Suppressor macrophage treated with lipopolysaccharide for 4 hours (primary cell): ENCODE measurements at places on chromosomes 2 and 18.

GRCh38 chr2:84897773-84898172, 7.7 kb upstream of the TMSB10 start:
- DNase-seq, result no peak

DNA sequence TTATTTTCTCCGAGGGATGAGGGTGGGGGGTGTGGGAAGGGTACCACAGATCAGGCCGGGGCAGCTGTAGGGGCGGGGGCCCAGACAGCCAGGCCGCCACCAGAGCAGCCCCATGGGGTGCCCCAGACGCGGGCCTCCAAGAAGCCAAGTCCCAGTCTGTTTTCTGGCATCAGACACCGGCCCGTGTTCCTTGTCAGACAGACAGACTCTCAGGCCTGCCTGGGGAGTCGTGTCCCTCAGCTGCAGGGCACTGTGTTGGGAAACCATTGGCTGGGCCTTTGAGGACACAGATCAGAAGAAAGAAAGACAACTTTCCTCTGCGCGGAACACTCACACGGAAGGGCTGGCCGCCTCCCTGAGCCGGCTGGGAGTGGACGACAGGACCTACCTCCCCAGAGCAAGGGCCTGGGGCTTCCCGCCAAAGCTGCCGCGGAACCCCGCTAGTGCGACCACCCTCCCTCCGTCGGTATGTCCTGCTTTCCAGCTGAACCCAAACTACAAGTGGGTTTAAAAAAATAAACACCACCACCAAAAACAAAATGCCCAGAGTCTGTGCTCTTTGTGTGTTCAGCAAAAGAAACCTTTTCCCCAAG, 88.0 kb downstream of the SMAD7 start:
- no peak for DNase-seq

DNA sequence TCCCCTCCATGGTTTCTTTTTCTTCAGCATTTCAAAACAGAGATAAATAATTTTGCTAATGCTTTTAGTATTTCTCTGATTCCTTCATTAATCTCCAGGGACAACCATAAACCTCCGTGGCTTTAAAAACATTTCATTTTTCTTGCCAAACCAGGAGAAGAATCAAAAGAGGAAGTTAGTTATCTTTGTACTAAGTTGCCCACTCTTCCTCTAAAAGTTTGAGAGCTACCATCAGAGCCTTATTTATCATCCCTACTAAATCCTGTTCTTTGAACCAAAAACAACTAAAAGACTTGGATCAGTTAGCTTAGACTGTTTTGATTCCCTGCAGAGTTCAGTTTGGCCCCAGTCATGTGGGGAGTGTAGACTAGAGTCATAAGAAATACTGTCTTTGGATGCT, 208.4 kb downstream of the SETBP1 start:
- DNase-seq, result no peak

GRCh38 chr2:225020168-225020849, 22.0 kb downstream of the DOCK10 start:
- DNase-seq, result no peak

DNA sequence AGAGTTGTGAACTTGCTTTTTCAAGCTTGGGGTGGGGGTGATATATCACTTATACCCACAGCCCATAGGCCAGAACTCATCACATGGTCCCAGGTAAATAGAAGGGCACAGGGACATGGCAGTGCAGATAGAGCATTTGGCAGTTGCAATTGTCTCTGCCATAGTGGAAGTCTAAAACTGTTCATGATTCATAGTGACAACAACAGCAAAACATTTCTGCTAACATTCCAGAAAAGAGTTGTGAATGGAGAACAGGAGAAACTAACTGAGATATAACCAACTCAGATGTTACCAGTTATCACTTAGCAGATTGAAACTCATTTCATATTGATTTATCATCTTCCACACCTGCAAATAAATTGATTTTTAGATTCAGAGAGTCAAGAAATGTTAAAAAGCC, 278.6 kb upstream of the KYNU start:
- DNase-seq, result no peak

GRCh38 chr18:27483276-27483675, 298.2 kb upstream of the CHST9 start:
- DNase-seq, result no peak

- DNase-seq, result no peak
Measured at GRCh38 chr2:55147531-55147930, 84.6 kb downstream of the CLHC1 start.

- DNase-seq, result no peak
Measured at GRCh38 chr2:236970656-236971010, 115.1 kb upstream of the COPS8 start.

DNA sequence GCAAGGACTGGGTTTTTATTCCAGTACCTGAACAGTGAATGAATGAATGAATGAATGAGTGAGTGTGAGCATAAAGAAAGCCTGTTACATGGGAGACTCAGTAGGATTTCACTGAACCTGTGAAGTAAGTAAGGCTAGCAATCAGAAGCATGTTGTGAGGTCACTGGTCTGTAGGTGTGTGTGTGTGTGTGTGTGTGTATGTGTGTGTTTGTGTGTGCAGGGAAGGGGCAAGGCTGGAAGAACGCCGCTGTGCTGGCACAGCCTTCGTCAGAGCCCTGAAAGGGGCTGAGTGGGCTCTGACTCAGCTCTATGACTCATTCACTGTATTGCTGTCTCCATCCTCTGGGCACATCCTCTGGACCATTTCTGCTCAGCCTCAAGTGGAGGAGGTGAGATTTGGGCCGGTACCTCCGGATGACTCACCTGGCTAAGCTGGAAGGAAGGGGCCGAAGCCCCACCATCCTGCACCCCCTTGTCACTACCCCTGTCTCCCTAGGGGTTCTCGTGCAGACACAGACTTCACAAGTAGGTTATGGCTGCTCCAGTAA, 51.4 kb upstream of the MRPL33 start:
- DNase-seq, result peak; percentile 90

DNA sequence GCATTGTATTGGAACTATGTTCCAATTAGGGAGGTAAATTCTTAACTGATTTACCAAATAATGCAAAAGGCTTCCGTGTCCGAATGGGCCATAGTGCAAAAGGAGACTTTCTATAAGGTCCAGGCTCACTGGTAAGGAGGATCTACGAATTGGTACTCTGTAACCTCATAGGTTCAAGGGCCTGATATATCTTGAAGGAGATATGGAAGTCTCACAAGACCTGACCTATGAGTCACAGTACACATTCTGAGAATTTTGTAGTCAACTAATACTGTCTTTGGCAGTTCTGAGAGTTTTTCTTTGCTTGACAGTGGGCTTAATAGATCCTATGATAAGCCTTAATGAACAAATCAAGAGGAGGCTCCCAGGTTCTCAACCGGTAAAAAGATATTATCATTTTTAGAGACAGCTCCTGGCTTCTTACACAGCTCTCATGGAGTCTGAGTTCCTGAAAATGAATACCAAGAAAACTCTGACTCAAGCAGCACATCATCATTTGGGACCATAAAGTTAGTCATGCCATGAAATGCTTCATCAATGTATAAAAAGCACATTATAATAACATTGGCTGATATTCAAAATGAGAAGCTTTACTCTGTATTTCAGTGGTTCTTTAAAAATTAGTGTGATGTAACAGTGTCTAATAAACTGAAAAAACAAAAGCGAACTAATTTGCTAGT, 1275.2 kb upstream of the CRIM1 start:
- DNase-seq, result no peak

GRCh38 chr18:42509750-42510415, 554.8 kb downstream of the PIK3C3 start:
- no peak for DNase-seq

GRCh38 chr2:41504532-41504931, 543.3 kb upstream of the PKDCC start:
- DNase-seq, result no peak

DNA sequence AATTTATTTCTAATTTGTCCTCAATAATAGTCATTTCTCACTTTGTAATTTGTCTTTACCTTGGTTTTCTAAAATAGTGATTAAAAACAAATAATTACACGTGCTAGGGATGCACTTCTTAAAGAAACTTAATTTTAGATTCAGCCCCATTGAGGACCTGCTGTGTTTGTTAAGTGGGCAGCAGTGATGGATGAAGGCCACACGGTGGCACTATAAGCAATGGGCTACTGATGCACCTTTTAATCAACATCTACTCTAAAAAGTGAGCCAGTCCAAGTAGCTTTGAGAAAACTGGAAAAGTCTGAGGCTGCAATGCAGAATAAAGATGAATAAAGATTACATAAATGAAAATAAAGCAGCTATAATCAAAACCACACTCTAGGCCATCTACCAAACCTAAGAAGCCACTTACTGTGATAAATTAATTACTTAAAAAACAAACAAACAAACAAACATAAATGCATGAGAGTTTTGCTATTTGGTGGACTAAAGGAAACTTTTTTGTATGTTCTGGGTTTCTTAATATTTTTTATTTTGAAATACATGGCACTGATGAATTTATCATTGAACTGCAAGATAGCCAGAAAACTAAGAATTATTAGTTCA, 89.3 kb downstream of the PDE11A start:
- peak; percentile 37 for DNase-seq

DNA sequence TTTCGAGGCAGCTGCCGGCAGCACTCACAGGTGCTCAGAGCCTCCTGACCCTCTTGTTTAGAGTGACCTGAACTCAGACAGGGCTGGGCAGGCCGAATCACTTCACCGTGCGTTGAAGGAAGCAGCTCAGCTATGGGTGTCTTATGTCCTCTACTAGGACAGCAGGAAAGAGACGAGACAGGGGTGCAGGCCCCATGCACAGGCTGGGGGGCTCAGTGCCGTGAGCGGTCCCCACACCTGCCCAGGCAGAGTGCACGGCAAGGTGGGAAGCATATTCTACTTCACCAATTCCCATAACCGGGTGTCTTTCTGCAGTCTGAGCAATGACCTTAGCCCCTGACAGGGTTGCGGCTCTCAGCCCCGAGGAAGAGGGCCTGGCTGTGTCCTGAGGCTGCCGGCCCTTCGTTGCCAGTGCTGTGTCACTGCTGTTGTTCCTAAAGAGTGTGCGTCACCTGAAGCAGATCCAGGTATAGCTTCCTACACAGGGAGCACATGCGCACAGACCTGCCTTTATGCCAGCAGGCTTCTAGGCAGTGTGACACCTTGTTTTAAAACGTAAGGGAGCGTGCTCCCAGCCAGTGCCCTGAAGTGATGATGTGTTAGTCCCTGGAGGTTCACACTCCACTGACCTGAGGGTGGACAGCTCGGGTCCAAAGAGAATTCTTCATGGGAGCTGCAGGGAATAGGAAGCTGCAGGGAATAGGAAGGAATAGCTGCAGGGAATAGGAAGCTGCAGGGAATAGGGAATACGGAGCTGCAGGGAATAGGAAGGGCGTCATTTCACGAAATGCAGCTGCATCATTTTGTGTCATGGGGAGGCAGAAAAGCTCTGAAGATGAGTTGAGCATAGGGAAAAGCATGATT, 207.9 kb upstream of the SALL3 start:
- no peak for DNase-seq

DNA sequence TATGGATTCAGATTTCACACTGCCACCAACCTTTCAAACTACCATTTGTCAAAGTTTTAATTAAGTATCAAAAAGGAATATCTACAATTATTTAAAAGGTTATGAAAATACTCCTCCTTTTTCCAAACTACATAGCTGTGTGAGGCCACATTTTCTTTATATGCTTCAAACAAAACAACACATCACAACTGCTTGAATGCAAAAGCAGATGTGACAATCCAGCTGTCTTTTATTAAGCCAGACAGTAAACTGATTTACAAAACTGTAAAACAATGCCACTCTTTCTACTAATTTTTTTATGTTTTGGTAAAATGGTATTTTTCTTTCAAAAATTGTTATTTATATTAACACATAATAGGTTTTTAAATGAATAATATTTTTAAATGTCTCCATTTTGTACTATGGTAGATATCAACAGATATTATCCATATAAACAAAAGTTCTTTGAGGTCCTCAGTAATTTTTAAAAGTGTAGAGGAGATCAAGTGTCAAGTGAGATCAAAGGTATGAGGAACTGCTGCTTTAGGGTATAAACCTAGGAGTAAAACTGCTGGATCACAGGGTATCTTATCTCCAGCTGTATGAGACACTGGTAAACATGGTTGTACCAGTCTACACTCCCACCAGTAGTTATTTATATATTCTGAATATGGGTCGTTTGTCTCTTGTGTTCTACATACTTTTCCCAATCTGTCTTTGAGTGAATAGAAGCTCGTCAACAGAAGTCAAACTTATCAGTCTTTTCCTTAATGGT, 68.8 kb upstream of the SERTAD2 start:
- DNase-seq, result no peak

- DNase-seq, result no peak
Measured at GRCh38 chr2:167652401-167652800, 595.0 kb downstream of the STK39 start.

DNA sequence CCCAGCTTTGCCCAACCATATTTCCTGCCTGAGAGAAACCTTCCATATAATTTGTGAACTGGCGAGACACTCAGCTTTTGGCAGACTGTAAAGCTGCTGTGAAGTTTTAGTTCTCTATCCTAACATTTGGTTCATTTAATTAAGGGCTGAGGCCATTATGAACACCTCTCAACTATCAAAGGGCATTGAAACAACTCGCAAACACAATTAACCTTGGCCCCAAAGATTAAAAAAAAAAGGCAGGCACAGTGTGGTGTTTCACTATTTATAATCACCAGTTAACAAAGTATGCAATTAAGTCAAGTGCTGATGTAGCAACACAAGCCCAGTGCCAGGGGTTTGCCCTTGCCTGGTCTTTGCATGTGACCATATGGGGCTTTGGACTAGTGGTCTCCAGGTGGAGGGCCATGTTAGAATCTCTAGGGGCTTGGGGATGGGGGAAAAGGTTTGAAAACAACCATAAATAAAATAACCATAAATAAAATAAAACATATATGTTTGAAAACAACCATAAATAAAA, 297.6 kb upstream of the SKOR2 start:
- no peak for DNase-seq

DNA sequence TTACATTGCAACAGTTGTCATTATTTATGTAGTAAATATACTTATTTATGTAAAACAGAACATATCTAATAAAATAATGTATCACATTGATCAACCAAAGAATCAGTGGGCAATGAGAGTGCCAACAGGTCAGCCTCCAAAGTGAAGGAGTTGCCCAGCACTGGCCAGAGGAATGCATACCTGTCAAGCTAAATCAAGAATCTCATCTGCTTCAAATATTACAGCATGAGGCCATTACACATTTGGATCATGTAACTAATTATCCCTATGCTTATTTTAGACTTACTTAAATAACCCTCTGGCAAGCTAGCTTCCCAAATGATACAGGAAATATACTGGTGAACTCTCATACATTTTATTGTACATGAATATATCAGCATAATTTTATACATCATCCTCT, 1211.7 kb upstream of the ACVR2A start:
- no peak for DNase-seq

GRCh38 chr2:204948822-204949221, 403.5 kb downstream of the PARD3B start:
- DNase-seq, result no peak

DNA sequence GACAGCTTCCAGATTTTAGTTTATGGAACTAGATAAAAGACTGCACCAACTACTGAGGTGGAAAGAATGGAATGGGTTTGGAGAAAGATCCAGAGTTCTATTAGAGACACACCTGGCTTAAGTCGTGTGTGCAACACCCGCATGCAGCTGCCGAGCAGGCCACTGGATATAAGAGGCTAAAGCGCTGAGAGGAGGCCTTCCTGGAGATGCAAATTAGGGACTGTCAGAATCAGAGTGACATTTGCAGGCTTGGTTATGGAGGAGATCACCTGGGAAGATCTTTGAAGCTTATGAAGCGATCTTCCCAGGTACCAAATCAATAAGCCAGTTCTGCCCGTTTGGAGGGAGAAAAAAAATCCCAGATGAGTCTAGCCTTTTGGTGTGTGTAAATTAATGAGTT, 30.4 kb upstream of the KLHL29 start:
- no peak for DNase-seq
